GM12865 (cell line): ENCODE measurements at places on chromosomes 7 and 10.

GRCh38 chr10:86387178-86387794 is 20.7 kb upstream of the GRID1 start:
- DNase-seq: no peak

- DNase-seq: no peak
Observed at GRCh38 chr7:121140790-121141189, 152.3 kb downstream of the CPED1 start.

DNA sequence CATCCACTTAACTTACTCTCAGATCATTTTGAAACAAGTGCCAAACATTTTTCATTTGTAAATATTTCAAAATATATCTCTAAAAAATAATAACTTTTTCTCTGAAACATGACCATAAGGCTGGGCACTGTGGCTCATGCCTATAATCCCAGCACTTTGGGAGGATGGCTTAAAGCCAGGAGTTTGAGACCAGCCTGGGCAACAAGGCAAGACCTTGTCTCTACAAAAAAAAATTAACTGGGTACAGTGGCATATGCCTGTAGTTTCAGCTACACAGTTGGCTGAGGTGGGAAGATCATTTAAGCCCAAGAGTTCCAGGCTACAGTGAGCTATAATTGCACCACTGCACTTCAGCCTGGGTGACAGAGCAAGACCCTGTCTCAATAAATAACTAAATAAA is 36.4 kb downstream of the USP54 start:
- DNase-seq: no peak

DNA sequence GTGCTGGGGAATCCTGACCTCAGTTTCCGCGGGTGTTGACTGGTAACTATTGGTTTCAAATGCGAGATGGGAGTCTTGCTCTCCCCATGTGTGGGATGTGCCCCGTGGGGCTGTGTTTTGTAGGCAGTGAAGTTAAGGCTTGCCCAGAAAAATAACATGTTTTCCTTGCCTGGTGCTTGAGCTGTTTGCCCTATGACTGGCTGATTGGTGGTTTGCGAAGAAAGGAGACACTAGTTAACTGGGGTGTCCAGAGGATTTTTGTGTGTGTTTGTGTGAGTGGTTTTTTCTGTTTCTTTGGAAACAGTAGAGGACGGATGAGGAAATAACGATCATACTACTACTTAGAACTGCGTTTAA is 61.9 kb downstream of the CREB5 start:
- no peak for DNase-seq

GRCh38 chr10:98971464-98971863 is 264.2 kb downstream of the HPSE2 start:
- DNase-seq: no peak

DNA sequence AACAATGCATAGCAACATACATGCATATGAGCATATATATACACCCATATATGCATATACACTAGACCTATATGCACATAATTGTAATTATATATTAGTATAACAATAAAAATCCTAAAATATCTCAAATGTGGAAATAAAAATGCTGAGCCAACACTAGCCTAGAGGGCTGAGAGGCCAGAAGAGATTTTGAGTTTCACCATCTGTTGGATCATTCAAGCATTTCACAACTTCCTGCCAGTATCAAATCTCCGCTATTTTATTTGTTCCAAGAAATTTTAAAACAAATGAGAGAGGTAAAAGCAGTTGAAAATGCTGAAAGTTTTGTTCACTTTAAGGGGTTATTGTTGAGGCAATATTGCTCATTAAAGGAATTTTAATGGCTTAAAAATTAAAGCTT is 187.0 kb downstream of the PCDH15 start:
- DNase-seq: no peak

DNA sequence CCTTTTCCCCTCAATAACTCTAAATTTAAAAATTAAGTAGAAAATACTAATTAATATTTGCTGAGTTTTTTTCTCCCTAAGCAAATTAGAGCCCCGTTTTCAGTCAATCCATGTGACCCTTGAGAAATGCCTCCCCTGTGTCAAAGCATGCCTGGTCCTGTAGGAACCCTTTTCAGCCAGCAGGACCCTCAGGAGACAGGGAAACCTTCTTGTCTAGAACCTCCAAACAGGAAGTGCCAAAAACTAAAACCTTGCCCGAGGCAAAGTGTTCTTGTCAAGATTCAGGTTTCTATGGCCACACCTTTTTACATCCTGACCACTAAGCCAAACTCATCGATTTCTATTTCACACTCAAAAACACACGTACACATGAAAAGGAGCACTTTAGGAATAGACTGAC is 60.1 kb upstream of the NFE2L3 start:
- peak; percentile 30 for DNase-seq

GRCh38 chr10:70296406-70296899 is 12.6 kb upstream of the NPFFR1 start:
- no peak for DNase-seq
